Mucosa of gallbladder (tissue), 1 donor: ENCODE measurements at places on chromosomes 5 and 9. TPM values are rescaled to one million over a fixed set of nuclear protein-coding genes. Genes with fewer than 3 reads are reported as not detected.

GRCh38 chr5:1315709-1316587 is 21.1 kb upstream of the TERT start:
- DNase-seq: peak; percentile 85

DNA sequence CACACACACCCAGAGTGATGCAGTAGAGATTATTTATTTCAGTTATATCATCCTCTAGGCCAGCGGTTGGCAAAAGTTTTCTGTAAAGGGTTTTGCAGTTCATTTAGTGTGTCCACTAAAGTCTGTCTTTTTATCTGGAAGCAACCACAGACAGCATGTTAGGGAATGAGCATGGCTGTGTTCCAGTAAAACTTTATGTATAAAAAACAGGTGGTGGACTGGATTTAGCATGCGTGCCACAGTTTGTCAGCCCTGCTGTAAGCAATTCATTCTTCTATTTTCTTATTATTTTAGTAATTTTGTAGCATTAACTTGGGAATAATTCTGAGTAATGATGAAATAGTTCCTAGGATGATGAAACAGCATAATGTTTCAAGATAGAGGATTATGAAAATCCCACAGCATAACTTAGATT is 51.7 kb downstream of the CCNH start:
- DNase-seq: no peak

DNA sequence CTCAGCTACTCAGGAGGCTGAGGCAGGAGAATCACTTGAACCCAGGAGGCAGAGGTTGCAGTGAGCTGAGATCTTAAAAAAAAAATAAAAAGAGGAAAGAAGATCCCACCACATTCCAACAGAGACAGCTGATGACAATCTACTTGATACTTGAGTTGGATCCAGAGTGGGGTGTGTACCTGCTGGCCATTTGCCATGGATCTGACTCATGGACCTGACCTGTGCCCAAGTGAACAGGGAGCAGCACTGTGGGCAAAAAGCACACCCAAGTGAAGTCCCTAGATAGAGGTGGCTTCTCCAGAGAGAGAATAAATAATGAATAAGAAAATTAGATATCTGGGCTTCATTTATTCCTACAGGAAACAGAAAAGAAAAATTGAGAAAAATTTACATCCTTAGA is 81.2 kb upstream of the MIER3 start:
- peak; percentile 67 for DNase-seq

Gene DCTN3
- 81.9 TPM for total RNA-seq

Gene ALDOB
- total RNA-seq: 265 TPM
